ENCODE measurements at places on chromosomes 7 and 10.

GRCh38 chr10:113059371-113059780, 109.3 kb downstream of the TCF7L2 start:
- DNase-seq, result no peak

GRCh38 chr10:865924-866576, 65.5 kb downstream of the LARP4B start:
- DNase-seq, result no peak

- no peak for DNase-seq
These were observed 75.0 kb downstream of the GATA3 start for GRCh38 chr10:8129438-8129837.

- no peak for DNase-seq
These were observed 113.6 kb downstream of the PRLHR start for GRCh38 chr10:118481871-118482270.

DNA sequence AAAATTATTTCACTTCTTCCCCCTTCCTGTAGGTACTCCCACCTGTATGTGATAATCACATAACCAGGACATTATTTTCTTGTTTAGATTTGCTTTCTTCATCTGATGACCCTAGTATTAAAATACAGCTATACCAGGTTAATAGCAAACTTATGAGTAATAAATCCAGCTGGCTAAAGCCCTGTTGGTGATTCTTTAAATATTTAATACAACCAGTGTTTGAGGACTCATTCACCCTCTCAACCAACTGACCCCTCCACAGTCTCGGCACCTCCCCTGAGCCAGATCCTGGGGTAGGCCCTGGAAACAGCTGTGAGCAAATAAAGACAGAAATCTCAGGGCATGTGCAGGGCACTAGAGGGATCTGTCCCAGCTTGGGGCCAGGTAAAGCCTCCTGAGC, 58.5 kb downstream of the BLNK start:
- DNase-seq, result no peak

- DNase-seq, result no peak
These were observed 10.7 kb downstream of the FGL2 start for GRCh38 chr7:77188731-77189437.

- DNase-seq, result no peak
These were observed 33.5 kb upstream of the CCSER2 start for GRCh38 chr10:84294766-84295447.

DNA sequence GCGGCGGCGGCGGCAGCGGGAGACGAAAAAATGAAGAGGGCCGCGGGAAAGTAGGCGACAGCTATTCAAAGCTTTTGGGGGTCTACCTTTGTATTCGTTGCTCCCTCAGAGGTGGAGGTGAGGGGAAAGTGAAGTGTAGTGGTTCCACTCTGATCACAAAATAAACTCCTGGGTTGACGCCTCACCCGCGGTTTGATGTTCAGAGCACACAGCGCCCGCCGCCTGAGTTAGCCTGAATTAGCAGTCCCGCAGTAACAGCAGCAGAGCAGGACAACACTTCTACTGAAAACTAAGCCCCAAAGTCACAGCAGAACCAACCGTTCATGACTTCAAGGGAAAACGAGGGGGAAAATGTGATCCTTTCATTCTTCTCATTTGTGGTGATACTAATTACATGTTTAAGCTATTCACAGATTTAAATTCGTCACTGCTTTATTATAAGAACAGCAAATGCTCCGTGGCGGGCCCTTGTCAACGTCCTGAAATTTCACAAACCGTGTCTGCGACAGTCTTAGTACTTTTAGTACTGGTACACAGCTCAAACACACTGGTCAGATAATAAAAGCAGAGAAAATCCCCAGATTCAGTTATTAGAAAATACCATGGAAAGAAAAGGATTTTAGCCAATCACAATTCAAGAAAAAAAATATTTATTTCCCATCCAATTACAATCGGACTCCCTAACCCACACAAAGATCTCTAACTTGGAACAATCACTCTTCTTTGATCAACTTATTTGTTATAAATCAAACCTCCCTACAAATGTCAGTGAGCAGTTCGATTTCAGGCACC, 563 bp upstream of the JMJD1C start:
- DNase-seq, result peak; percentile 32
